T-helper 2 cell (primary cell): ENCODE measurements at places on chromosomes 3 and 15.

- DNase-seq, result no peak
These were observed 476.8 kb downstream of the AGBL1 start for GRCh38 chr15:86556396-86557017.

DNA sequence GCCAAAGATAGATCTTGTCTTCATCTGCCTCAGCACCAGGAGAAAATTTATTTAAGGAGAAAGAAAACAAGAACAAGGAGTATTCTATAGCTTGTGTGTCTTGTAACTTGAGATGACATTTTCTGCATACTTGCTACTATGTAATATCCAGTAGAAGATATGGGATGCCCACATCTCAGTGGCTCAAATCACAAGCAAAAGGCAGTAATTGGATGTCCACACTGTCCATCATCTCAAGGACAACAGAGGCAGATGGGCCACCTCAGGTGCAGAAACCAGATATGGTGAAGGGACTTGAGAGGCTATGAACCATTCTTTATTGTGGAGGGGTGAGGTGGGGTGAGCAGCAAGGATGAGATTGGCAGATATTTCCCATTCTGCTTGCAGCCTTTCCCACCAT, 309.0 kb downstream of the GBE1 start:
- no peak for DNase-seq

- no peak for DNase-seq
These were observed 70.8 kb downstream of the ADAM10 start for GRCh38 chr15:58678683-58679082.

- DNase-seq, result no peak
These were observed 227.9 kb downstream of the PYDC2 start for GRCh38 chr3:191688756-191689433.

- no peak for DNase-seq
These were observed 475.8 kb upstream of the KCNMB2 start for GRCh38 chr3:178060407-178060806.

GRCh38 chr3:111904376-111905241, 45.5 kb downstream of the PHLDB2 start:
- no peak for DNase-seq

DNA sequence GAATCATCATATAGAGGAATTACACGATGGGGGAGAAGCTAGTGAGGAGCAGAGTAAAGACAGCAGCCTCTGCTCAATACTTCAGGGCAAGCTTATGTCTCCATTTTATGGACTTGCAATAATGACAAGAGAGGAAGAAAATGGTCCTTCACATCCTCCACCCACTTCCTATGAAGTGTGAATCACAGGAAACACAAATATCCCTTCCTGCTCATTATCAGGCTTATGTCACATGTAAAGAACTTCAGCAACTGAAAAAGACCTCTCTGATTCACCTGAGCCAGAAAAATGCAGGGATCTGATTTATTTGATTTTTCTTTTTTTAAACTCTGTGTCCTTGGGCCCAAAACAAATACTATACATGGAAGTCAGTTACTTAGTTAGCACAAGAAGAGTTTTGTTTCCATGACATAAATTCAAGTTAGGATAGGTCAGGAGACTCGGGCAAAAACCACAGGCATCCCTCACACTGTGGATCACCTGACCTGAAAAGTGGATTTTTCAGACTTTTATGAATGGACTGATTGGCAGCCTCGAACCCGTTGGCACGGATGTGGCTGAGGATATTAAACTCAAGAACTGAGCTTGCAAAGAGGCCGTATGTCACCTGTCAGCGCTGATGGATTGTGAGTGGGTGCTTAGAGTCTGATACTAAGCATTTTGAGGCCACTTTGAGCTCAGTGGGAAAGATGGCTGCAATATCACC, 620.8 kb upstream of the MDFIC2 start:
- no peak for DNase-seq

GRCh38 chr15:84911879-84912660, 27.6 kb downstream of the SLC28A1 start:
- no peak for DNase-seq

DNA sequence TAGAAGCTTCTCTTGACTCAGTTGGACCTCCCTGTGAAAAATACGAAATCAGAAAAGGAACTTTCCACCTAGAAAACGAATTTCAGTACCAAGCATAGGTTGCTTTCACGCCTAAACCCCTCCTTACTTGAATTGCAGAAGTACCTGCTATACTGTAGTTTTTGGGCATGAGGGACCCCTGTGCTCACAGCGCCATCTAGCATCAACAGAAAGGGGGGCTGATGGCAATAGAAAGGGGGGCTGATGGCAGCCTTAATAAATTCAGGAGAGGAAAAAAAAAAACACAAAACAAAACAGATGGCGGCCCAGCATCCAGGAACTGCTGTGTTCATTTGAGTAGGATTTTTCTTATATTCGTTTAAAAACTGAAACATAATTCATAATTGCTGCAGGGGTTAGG, 96.7 kb downstream of the NPAP1 start:
- no peak for DNase-seq

- DNase-seq, result no peak
These were observed 436.2 kb downstream of the OCA2 start for GRCh38 chr15:27662892-27663291.

GRCh38 chr3:61081554-61081953, 169.7 kb downstream of the FHIT start:
- no peak for DNase-seq

- no peak for DNase-seq
These were observed 66.2 kb downstream of the SAMMSON start for GRCh38 chr3:70065696-70066253.

DNA sequence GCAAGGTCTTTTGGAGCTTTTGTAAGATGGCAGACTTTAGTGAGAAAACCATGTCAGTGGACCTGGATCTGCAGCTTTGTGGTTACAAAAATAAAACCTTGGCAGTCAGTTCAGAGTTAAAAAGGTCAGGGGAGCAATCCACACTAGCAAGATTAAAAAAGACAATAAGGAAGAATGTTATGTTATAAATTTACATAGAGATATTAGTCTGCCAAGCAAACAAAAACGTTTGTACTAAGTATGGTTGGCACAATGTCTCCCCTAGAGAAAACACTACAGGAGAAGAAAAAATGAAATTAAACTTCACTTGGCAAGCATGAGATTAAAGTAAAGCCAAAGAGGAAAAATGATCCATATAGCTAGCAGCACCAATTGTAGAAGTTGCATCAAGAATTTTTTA, 205.0 kb downstream of the LSAMP start:
- DNase-seq, result no peak

DNA sequence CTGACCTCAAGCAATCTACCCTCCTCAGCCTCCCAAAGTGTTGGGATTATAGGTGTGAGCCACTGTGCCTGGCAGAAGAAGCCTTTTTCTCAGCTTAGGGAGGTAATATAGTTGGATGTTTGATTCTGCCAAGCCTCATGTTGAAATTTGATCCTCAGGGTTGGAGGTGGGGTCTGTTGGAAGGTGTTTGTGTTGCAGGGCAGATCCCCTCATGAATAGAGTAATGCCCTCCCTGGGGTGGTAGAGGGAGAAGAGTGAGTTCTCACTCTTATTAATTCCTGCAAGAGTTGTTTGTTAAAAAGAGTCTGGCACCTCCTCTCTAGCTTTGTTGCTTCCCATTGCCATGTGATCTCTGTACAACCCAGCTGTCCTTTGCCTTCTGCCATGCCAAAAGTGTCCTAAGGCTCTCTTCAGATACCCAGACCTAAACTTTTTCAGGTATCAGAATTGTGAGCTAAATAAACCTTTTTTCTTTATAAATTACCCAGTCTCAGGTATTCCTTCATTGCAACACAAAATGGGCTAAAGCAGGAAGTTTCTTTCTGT, 16.4 kb downstream of the NECTIN3 start:
- no peak for DNase-seq
